ENCODE measurements at places on chromosomes 4 and X. TPM values are rescaled to one million over a fixed set of nuclear protein-coding genes. Genes with fewer than 3 reads are reported as not detected.
A peak's percentile ranks its signal among the peaks of the same experiment; 100 is the strongest.

DNA sequence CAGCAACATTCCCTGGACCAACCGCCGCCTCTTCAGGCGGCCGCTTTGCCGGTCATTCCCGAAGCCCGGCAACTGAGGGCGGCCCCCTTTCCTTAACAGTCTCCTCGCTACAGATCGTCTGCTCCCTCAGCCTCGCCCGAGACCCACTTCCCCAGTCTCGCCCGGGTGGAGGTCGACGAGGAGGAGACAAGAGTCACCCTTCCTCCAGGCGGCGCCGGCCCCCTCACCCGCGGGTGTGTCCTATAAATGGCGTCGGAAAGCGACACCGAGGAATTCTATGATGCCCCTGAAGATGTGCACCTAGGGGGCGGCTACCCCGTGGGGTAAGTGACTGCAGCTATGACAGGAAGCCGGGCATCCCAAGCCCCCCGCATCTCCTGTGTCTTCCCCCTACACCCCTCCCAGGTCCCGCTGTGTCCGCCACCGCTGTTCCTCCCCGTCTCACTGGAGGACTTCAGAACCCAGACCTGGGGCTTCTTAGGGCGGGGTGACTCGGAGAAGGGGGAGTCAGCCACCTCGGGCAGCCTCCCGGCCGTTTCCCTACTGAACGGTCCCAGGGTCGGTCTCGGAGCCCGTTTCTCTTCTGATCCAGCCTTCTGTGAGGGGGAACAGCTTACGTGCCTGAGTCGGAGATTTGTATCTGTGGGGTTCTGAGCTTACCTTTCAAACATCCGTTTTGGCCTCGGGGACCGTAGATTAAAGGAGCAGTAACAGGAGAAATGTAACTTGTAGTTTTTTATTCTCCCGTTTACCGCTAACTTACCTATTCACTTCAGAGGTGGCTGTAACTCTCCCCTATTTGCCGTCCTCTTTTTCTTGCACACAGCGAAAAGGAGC is 570 bp downstream of the WDR44 start:
- peak; percentile 15 for DNase-seq

DNA sequence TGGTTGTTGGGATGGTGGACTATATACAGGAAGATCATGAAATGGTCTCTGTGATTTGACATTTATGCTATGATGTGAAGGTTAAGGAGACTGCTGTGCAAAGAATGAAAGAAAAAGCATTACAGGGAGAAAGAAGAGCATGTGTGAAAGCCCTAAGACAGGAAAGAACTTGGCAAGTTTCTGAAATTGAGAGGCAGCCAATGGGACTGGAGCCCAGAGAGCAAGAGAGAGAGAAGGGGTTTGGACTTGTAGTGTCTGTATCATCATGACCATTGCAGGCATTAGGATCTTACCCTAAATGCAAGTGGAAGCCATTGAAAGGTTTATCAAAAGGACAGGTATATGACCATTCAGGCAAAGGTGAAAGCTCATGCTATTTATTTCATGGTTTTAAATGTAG is 147.1 kb downstream of the NAA11 start:
- DNase-seq = no peak

DNA sequence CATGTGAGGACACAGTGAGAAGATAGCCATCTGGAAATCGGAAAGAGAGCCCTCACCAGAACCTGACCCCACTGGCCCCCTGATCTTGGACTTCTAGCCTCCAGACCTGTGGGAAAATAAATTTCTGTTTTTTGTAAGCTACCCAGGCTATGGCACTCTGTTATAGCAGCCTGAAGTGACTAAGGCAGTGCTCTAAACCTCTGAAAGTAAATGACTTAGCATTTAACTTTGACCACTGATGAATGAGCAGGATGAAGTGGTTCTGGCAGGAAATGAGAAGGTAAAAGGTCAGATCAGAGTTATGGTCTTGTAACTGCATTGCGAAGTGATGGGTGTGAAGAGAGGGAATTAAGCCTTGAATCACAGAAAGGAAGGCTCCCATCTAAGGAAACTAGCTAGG is 17.0 kb downstream of the GPAT3 start:
- peak; percentile 93 for DNase-seq

Gene TIMP1
- total RNA-seq = 737 TPM

GRCh38 chr4:137267024-137267423 is 265.3 kb downstream of the PCDH18 start:
- DNase-seq = peak; percentile 50

- peak; percentile 3 for DNase-seq
These were observed 101.6 kb downstream of the PDE5A start for GRCh38 chr4:119526786-119527550.

GRCh38 chr4:123304151-123304964 is 92.2 kb upstream of the SPRY1 start:
- DNase-seq = no peak

GRCh38 chr4:173014113-173014558 is 154.5 kb upstream of the GALNT7 start:
- DNase-seq = peak; percentile 47

- peak; percentile 94 for DNase-seq
These were observed 30.0 kb upstream of the SLC9A7 start for GRCh38 chrX:46788902-46789301.

DNA sequence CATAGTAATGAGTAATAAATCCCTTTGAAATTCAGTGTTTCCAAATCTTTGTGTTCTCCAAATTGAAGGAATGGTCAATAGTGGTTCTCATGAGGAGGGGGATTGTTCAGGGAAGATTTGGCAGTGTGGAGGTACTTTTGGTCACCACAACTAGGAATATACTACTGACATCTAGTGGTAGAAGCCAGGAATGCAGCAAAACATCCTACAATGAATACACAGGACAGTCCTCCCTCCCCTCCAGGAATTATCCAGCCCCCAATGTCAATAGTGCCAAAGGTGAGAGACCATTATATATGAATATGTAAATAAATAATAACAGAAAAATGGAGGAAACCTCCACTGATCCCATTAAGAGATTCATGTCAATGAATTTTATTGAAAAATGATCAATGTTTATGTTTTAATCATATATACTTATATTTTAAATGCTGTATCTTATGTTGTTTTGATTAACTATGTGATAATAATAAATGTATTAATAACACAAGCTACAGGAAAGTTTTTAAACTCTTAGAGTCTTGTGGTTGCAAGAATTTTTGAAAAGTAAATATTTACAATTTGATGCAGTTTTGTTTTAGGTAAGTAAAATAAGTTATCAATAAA is 14.4 kb upstream of the FAM9A start:
- DNase-seq = peak; percentile 50

Gene GPR82
- total RNA-seq = not detected

DNA sequence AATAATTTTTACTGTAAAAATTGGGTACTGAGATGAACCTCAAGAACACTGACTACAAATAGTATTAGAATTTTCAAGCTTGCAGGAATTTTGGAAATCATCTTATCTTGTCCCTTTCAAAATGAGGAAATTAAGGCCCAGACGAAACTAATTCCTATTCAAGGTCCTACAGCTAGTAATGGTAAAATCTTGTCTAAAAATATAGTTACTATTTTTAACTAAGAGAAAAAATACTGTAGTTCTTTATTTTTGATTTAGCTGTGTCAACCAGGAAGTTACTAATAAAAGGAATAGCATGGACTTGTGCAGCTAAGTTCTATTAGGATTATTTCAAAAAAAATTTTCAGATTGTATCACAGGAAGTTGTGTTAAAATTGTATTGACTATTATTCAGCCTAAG is 12.7 kb downstream of the PRIMPOL start:
- no peak for DNase-seq

DNA sequence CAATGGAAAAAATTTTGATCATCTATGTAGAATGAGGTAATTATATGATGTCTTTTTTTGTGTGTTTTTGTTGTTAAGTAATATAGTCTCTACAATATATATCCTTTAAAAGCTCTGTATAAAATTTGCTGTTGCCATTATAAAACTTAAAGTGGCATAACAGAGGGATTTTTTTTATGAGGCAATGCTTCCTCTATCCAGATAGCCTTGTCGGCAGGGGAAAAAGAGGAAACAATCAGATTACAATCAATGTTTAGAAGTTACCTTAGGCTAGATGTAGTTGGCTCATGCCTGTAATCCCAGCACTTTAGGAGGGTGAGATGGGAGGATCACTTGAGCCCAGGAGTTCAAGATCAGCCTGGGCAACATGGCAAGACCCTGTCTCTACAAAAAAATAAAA is 86.8 kb downstream of the DIAPH2 start:
- no peak for DNase-seq

Gene HMX1
- total RNA-seq = not detected

Gene CCSER1
- not detected for total RNA-seq

Gene KCNIP4
- not detected for total RNA-seq

GRCh38 chr4:70721747-70722146 is at the start of gene RUFY3:
RUFY3 (plus strand) TSS chr4:70721964; CDS start chr4:70722574, 610 bp downstream.
- peak; percentile 87 for DNase-seq

Gene PAGE4
- not detected for total RNA-seq

Gene CABS1
- total RNA-seq = not detected

DNA sequence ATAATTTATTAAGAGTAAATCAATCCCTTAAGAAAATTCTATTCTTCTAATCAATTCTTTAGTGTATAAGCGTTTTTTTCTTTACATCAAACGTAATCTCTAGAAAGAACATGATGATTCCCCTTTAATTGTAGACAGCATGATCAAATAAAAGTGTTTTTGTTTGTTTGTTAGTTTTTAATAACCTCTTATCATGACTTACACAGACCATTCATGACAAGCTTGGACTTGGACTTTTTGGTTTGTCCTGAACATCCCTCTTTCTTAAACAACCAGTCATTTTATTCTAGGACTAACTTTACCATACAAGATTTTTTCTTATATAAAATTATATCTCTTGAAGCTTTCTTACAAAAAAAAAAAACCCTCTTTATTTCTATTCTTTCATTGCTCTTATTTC is 344.6 kb upstream of the SPOCK3 start:
- DNase-seq = peak; percentile 1

Gene ERCC6L
- total RNA-seq = 27.4 TPM

- no peak for DNase-seq
These were observed 166.7 kb upstream of the SH3RF1 start for GRCh38 chr4:169437299-169438047.
